ENCODE measurements at places on chromosomes 6 and 20.

- DNase-seq, result peak; percentile 96
Measured at GRCh38 chr6:44297063-44298038, 15.8 kb downstream of the AARS2 start.

- DNase-seq, result no peak
Measured at GRCh38 chr6:48928937-48929336, 534.1 kb downstream of the MMUT start.

DNA sequence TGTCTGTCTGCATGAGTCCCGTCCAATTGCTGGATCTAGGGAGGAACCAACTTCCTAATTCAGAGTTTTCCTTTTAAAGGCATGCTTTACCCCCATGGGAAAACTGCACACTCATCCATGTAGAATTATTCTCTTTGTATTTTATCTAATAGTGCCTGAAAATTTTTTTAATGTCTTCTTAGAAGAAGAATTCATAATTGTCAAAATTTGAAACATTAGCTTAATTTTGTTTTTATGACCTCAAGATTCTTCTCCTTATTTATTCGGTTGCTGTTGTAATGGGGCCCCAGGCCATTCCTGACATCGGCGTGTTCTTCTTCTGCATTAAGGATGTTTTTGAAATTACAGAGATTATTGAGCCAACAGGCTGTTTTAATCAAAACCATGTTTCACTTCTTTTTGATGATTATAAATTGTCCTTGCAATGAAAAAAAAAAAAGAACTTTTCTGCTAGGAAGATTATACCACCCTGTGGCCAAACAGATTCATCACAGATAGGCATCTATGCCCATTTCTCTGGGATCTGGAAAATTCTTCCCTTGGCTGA, 100.3 kb downstream of the ZNF217 start:
- no peak for DNase-seq

DNA sequence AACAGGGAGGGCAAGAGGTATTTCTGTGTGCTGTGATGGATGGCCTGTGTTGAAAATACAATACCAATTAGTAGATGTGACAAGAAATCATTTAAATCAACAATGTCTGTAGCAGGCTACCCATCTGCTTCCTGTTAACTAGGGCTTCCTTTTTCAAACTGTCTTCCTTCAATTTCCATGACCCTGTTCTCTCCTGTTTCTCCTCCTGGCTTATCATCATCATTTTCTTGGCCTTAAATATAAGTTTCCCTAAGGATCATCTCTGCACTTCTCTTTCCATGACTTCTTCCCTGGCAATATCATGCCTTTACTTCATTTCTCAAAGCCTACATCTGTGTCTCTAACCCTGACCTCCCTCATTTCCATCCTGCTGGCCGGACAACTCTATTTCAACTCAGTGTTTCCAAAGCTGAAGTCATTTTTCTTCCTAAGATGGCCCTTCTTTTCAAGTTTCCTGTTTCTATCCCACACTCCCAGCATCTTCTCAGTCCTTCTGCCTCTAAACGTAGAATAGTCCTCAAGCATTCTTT, 18.2 kb downstream of the ZC2HC1B start:
- DNase-seq, result no peak

DNA sequence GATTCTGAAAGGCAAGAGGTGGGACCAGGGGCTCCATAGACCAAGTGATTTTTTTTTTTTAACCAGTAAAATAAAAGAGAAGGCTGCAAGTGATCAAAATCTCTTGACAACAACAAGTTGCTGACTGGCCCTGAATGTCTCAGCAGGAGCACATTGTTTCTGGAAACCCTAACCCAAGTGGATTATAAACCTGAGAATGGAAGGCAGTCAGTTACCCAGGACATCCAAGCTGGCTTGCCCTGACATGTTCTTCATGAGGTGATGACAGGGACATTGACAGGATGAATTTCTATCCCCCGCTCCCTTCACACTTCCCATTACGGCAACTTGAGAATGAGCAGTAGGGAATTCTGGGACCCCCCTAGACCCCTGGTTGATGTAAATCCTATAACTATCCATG, 49.6 kb upstream of the RIPOR2 start:
- DNase-seq, result no peak

GRCh38 chr6:33118525-33119123, 42.8 kb downstream of the HLA-DPB1 start:
- no peak for DNase-seq

DNA sequence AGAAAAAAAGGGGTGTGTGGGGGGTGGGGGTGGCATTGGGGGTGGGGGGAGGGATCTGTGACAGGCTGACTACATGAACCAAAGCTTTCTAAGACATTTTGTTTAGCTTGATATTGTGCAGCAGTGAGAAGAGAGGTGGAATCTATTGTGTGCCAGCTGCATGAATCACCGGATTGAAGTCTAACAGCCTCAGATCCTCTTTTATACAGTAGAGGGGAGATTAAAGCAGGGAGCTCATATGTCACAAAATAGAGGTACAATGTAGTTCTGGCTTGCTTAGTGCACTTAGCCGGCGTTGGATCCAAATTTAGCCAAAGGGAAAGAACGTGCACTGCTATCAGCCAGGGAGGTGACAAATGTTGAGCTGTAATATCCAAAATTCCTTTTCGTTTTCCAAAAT, 404.2 kb upstream of the CITED2 start:
- DNase-seq, result no peak

DNA sequence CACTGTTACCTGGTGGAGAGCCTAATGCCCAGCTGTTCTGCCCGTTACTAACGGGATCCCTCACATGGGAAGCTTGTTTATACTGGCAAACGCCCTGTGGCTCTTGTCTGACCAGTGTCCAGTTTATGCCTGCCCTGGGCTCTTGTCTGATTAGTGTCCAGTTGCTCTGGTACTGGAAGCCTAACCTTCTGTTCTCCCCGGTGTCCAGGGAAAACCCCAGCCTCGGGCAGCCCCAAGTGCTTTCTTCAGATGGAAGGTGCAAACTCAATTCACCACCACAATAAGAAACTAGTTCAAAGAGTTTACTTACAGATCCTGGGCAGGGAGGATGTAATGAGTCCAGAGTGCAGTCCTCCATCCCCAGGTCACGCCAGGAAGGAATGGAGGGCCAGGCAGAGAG, 148.4 kb downstream of the TBXT start:
- no peak for DNase-seq

DNA sequence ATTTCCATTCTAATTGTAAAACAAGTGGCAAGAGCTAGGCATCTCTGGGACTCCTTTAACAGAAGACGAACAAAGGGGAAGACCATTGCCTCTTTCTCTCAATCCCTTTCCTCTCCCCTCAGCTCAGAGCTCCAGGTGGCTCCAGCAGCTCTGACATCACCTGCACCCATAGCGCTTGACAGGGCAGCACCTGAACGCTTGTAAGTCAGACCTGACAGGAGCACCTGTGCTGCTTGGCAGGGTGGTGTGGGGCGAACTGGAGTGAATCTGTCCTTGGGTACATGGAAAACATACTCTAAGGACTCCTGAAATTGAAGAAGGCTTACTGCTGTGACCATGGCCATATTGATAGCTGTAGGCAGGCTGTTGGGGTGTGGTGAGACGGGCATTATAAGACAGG, 409.5 kb upstream of the AGPAT4 start:
- no peak for DNase-seq

DNA sequence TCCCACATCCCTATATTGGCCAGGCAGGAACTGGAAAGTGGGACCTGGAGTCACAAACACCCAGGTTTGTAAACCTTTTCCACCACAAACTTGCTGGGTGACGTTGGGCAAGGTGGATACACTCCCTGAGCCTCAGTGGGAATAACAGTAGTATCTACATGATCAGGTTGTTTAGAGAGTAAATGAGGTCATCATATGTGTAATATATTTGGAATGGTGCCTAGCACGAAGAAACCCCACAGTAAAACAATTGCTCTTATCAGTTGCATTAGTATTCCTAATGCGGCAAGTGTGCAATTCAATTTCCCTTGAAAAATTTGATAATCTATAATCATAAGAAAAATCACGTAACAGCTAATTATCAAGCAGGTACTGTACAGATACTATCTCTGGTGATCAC, 51.9 kb downstream of the HIVEP2 start:
- DNase-seq, result no peak

GRCh38 chr20:1335961-1336698, 7.2 kb upstream of the SDCBP2 start:
- DNase-seq, result no peak

DNA sequence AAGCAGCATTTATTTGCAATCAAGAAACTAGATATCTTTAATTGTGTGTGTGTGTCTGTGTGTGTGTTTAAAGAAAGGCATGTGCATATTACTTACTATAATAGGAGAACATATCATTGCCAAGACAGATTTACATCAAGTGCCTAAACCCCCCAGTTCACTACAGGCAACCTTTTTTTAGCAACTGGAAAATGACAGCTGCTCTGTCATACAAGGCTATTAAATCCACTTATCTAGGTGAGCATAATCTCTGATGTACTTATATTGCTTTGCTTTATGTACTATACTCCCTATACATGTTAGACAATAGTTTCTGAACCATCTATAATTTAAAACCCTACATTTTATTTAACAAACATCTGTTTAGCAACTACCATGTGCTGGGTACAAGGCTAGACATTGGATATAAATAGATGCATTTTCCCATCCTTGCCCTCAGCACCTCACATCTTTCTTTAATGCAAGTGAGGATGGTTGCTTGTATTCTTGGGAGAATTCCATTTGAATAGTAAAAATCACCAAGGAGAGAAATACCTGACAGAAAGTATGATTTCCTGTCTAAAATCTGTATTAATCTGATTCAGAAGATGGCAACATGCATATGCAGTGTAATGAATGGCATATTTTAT, 398.3 kb downstream of the LAMA2 start:
- DNase-seq, result no peak

Data from posterior cingulate gyrus (tissue), 11 donors.